CD4-positive, CD25-positive, alpha-beta regulatory T cell (primary cell): ENCODE measurements at places on chromosomes 16 and 17. TPM values are rescaled to one million over a fixed set of nuclear protein-coding genes. Genes with fewer than 3 reads are reported as not detected.

GRCh38 chr16:54930005-54930868, at the start of gene IRX5:
TSS of gene IRX5 (plus strand) at chr16:54930865. CDS start at chr16:54931199, 334 bp downstream.
- DNase-seq, result no peak

DNA sequence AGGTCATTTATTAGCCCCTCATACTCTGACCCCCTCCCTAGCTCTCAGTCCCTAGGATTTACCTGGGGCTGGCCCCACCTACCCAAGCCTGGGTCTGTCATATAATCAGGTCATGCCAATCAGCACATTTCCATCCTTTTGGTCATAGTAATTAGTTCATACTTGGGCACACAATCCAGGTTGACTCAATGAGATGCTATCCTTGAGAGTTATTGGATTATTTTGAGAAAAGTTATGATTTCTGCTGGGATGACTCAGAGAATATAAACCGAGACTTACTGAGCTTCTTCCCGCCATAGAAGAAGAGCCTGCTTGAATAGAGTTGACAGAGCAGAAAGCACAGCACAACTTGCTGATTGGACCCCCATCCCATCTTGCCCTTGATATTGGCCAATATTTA, 331.5 kb downstream of the CBLN1 start:
- no peak for DNase-seq

GRCh38 chr17:33277436-33278100, 15.5 kb downstream of the ASIC2 start:
- DNase-seq, result no peak

GRCh38 chr17:31155208-31155810, 60.5 kb downstream of the NF1 start:
- DNase-seq, result no peak

DNA sequence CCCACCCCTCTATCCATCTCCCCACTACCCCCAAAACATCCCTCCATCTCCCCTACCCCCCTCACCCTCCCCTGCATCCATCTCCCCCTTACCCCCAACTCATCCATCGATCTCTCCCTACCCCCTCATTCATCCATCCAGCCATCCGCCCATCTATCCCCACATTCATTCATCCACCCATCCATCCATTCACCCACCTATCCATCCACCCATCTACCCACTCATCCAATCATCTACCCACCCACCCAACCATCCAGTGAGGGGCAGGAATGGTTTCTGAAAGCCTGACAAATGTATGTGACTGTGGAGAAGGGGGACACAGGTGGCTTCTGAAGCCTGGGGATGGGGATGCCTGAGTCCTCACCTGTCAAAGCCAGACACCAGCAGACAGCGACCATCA, 8.8 kb upstream of the PAM16 start:
- no peak for DNase-seq

DNA sequence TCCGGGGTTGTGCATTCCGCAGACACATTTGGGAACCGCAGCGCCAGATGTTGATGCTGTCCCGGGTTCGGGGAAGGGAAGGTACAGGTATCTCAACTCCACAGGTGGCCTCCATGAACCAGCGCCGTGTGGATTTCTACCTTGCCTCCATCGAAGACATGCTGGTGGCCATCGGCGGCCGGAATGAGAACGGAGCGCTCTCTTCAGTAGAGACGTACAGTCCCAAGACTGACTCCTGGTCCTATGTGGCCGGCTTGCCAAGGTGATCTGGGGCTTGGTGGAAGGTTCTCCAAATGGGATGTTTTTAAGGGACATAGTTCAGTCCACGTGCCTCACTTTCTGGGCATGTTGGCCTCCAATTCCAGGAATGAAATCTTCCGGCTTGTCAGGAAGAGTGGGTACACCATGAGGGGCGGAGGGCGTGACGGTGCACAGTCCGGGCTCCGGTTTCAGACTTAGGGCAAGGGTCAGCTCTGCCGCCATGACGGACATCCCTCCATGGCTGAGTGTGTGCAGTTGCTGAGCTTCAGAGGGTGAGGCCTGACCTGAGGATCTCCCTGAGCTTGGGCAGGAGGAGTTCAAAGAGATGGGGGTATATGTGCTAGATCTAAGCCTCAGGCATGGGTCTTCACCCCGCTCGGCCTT, 11.5 kb downstream of the KLHL36 start:
- DNase-seq, result no peak

DNA sequence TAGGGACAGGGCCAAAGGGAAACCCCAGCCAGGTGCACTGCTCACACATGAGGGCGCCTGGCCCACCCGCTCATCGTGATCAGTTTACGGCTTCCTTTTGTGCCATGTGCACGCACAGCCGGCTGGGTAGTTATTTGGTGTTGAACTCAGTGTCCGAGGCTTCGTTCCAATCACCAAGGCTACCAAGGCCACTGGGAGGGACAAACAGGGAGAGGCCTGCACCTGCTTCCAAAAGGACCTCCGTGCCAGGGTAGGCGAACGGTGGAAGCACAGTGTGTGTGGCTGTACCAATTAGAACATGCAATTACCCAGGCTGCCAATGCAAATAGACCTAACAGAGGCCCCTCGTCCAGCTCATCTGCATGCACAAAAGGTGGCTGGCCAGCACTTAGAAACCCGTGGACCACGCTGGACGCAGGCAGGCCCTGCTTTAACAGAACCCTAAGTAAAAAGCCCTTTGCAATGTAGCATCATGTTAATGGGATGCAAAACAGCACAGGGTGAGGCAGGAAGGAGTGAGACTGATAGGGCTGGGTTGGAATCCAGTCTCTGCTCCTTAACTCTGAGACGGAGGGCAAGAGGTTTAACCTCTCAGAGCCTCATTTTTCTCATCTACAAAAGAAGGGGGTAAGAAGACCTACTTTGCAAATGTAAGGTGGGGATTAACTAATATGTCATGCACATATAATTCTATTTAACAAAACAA, 204.0 kb downstream of the XYLT1 start:
- DNase-seq, result no peak

DNA sequence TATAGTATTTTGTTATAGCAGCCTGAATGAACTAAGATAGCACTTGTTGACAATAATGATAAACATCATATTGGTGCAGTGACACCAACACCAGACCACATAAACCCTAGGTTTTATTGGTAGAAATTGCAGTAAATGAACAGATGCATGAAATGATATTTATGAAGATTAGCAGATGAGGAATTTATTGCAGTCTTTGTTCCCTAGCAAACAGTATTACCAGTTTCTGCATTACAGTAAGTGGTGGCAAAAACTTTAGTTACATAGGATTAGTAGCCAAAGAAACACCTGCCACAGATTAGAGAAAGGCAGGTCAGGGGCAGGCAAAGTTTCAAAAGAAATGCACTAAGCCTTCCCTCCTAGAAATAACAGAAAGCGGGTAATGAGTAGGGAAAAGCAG, 17.7 kb upstream of the TANC2 start:
- no peak for DNase-seq

GRCh38 chr16:81128726-81129524, 32.7 kb upstream of the GCSH start:
- DNase-seq, result no peak

DNA sequence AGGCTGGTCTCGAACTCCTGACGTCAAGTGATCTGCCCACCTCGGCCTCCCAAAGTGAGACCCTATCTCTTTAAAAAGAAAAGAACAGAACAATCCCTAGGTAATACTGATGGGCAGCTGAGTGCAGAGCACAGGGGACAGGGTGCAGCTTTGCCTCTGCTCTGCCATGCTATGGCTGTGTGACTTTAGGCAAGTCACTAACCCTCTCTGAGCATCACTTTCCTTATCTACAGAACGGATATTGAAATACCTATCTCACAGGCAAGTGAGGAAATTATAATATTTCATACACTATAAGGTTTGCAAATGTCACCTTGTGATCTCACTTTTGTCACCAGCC, 4.1 kb downstream of the CASKIN2 start:
- no peak for DNase-seq

DNA sequence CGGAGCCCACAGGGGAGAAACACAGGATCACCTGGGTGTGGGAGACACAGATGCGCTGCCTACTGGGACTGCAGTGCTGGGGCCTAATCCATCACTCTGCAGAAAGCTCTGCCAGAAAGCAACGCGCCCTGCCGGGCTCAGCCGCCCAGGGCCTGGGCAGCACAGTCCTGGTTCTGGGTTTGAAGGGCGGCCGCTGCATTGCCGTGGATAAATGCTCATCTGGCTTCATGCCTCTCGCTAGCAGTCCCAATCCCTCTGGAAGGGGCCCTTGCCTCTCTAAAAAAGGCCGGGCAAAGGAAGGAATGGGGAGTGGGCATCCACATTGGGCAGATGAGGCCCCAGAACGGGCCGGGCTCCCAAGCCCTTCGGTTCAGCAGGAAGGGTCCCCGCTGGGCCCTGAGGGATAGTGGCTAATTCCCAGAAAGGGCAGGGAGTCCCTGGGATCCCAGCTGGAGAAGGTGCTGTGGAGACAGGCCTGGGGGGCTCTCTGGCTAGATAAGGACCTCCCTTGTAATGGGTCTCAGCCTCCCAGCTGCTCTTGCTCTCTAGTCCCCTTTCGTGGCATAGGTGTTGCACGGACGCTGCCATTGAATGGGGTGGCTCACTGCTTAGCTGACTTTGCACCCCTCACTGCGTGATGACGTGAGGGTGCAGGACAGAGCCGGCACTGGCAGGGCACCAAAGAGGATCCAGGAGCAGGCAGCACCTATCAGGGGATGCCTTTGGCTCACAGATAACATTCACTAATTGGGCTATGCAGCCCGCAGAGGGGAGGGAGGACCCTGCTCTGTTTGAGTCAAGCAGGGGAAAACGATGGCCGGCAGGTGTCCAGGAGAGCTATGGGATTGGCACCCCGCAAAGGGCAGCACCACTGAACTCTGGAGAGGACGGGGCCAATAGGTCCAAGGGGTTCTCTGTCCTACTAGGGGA, 88.6 kb downstream of the PGS1 start:
- no peak for DNase-seq

DNA sequence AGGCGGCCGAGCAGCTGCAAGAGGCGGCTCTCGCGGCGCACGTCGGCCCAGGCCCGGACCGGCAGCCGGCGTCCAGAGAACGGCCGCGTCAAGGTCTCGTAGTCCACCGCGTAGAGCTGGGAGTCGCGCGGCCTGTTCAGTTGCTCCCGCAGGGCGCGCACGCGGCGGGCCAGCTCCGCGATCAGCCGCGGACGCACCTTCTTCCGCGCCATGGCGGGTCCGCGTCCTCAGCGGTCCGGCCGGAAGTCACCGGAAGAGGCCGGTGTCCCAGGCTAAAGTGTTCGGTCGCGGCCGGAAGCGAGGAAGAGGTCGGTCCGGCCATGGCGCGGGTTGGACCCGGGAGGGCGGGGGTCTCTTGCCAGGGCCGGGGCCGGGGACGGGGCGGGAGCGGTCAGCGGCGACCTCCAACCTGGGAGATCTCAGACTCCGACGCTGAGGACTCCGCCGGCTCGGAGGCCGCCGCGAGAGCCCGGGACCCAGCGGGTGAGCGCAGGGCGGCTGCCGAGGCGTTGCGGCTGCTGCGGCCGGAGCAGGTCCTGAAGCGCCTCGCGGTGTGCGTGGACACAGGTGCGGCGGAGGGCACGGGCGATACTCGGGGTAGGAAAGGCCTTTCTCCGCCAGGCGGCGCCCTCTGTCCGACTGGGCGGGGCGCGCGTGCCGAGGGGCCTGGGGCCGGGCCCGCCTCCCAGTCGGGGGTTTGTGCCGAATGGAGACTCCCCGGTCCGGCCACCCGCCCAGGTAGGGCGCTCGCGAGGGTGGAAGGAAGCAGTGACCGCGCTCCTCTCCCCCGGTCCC, at the start of gene MRPS34:
TSS of gene MRPS34 (minus strand) at position 227 of the 795 bp plus-strand sequence. CDS start at position 212, 15 bp downstream.
- peak; percentile 69 for DNase-seq

GRCh38 chr16:22903716-22904115, 89.8 kb downstream of the HS3ST2 start:
- DNase-seq, result no peak

DNA sequence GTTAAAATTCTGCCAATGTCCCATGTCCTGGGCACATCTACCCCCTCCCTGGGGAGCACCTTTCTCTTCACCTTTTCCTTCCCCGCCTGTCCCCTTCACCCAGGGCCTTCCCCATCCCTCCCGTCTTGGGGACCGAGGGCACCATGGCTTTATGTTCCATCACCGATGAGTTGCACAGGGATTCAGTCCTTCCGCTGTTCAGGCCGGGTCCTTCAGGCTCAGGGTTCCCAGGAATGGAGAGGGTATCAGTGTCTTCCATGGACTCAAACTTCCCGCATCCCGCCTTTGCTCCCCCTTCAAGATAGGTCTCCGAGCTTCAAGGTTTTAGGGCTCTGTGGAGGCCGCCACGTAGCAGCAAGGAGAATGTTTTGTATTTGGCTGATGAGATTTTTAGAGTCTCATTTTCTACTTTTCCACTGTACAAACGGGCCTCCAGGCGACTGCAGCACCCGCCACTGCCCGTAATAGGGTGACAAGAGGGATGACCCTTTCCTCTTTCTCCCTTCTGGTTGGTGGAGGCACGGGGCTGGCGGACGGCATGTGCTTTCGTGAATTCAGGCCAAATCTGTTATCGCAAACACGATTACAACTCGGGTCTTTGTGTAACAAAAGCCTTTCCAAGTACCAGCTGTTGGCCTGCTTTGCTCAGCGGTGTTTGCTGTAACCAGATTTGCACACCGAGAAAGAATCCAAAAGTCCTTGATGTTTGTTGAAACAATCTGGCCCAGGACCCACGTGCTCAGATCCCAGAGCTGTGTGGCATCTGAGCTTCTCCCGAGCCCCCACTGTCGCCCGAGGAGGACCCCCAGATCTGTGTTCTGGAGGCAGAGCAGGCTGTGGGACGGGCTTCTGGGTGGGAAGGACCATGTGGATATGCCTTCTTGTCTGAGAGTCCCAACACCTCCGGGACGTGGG, 236.3 kb downstream of the SEC14L1 start:
- no peak for DNase-seq

DNA sequence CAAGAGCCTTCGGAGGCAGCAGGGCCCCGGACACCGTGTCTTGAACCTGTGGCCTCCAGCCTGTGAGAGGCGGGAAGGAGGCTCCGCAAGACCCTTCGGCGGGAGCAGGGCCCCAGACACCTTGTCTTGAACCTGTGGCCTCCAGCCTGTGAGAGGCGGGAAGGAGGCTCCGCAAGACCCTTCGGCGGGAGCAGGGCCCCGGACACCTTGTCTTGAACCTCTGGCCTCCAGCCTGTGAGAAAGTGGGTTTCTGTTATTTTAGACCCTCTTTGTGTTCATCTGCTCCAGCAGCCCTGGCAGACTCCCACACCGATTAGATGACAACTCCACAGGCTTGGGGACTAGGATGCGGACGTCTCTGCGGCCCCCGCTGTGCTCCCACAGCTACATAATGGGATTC, 30.0 kb downstream of the FBXO31 start:
- no peak for DNase-seq

DNA sequence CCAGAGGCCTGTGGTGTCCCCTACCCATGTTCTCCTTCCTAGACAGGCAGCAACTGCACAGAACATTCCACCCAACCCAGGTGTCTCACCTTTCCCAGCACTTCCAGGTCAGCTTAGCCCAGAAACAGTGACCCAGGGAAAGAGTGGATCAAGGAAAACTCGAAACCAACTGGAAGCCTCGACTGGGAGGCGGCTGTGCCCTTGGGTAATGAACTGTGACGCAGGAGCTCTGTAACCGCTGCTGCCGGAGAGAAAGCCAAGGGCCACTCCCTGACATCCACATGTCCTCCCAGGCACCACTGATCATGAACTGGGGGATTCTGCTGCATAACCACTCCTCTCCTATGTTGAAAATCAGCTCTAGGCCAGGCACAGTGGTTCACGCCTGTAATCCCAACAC, 34.4 kb downstream of the WDR59 start:
- DNase-seq, result no peak

- no peak for DNase-seq
Measured at GRCh38 chr17:50268743-50269275, 5.5 kb upstream of the TMEM92 start.

The SYNGR3 gene
- 1.8 TPM for polyA plus RNA-seq

The SMIM36 gene
- not detected for polyA plus RNA-seq

The CDH3 gene
- not detected for polyA plus RNA-seq

The RASL10B gene
- polyA plus RNA-seq, result 0.14 TPM

The CD300LF gene
- 0.19 TPM for polyA plus RNA-seq

The ABCC6 gene
- 0.09 TPM for polyA plus RNA-seq

The GSDMA gene
- polyA plus RNA-seq, result 2.2 TPM
